ENCODE measurements at places on chromosomes 7 and 10.
A peak's percentile ranks its signal among the peaks of the same experiment; 100 is the strongest.

DNA sequence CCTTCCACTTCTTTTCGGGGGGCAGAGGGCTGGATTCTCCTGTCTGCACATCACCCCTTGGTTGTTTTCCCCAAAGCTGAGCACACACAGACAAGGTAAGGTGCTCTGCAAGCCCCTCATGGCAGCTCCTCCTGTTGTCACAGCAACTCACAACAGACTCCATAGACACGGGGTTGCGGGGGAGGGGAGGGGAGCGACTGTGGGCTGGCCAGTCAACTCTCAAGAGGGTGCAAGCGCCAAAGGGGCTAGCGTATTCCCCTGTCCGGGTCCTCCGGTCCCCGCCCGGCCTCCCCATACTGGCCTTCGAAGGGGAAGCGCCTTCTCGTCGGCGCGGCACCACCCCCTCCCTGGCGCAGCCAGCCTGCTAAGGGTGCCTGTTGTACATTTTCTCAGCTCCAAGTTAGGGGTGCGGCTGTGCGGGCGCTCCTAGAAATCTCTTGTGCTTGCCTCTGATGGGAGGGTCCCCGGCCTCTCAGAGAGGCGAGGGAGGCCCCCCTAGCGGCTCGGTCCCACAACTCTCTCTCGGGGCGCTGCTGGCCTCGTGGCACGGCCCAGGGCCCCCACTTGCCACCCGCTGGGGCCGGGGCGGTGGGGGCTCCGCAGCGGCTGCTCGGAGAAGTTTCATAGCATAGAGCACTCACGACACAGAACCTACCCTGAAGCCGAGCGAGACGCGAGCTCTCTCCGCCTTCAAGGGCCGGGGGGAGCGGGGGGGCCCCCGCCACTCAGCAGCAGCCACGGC is 498 bp downstream of the RHOBTB1 start:
- DNase-seq: peak; percentile 66

DNA sequence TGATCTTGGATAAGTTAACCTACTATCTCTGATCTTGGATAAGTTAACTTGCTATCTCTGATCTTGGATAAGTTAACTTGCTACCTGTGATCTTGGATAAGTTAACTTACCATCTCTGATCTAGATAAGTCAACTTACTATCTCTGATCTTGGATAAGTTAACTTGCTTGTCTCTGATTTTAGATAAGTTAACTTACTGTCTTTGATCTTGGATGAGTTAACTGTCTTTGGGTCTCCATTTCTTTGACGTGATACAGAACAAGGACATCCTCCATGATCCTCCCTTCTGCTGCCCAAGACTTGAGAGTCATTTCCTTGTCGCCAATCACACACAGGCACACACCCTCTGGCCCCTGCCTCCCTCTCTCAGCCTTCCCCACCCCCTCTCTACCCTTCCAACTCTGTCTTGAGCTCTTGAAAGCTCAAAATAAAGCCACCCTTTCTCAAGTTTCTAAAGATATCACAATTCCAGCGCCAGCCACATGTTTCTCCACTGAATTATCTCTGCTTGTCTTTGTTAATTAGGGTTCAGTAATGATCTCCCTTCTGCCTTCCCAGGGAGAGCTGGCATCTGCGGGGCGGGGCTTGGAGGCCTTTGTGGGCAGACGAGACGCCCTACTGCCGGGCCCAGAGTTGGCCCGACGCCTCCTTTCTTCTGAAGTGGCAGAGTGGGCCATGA is 85.1 kb upstream of the GTF2I start:
- peak; percentile 40 for DNase-seq

DNA sequence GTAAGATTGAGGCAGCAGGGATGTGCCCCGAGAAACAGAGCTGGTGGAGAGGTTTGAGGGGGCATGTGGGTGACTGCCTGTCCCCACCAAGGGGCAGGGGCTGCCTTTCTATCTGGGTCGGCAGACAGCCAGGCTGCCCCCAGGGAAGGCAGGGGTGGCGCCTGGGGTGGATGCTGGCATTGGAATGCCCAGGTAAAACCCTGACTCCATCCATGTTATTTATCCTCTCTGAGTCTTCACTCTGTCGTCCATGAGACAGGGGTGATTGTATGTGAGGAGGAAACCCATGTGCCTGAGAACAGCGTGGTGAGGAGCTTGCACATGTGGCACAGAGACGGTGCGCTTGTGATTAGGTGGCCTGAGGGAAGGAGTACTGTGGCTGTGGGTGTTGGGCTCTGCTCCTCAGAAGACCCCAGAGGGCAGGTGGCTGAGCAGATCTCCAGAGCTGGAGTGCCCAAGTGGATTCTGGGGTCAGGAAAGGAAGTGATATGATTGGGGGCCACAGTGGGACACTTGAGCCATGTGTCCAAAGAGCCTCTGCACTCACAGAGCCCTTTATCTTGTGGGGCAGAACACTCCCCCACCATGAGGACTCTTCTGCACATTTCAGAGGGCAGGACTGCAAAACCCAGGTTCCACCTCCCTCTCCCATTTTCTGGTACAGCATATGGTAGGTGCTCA is 100.4 kb upstream of the RET start:
- DNase-seq: no peak

- DNase-seq: no peak
Observed at GRCh38 chr7:42198296-42198695, 38.7 kb downstream of the GLI3 start.

DNA sequence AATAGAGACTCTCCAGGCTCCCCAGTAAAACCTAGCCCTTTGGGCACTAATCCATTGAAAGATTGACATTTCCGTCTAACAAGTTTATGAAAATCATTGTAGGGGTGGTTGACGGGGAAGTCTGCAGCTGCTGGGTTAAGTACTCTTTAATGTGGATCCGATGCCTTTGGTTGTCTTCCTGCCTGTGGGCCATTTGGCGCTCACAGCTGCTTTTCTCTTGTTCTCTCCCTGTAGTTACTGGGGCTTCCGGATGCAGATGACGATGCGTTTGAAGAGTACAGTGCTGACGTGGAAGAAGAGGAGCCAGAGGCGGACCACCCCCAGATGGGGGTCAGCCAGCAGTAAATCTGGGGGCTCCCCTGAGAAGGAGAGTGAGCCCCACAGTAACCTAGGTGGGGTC is 22.4 kb downstream of the MTURN start:
- DNase-seq: no peak

- DNase-seq: no peak
Observed at GRCh38 chr10:24935504-24936292, 16.7 kb downstream of the PRTFDC1 start.

- DNase-seq: peak; percentile 82
Observed at GRCh38 chr7:114081606-114082425, 163.0 kb upstream of the PPP1R3A start.

GRCh38 chr7:986766-987751 is 4.1 kb downstream of the CYP2W1 start:
- no peak for DNase-seq

- peak; percentile 85 for DNase-seq
Observed at GRCh38 chr7:92448205-92448747, 994 bp downstream of the GATAD1 start.

GRCh38 chr10:70958396-70958795 is 70.0 kb upstream of the PCBD1 start:
- no peak for DNase-seq

DNA sequence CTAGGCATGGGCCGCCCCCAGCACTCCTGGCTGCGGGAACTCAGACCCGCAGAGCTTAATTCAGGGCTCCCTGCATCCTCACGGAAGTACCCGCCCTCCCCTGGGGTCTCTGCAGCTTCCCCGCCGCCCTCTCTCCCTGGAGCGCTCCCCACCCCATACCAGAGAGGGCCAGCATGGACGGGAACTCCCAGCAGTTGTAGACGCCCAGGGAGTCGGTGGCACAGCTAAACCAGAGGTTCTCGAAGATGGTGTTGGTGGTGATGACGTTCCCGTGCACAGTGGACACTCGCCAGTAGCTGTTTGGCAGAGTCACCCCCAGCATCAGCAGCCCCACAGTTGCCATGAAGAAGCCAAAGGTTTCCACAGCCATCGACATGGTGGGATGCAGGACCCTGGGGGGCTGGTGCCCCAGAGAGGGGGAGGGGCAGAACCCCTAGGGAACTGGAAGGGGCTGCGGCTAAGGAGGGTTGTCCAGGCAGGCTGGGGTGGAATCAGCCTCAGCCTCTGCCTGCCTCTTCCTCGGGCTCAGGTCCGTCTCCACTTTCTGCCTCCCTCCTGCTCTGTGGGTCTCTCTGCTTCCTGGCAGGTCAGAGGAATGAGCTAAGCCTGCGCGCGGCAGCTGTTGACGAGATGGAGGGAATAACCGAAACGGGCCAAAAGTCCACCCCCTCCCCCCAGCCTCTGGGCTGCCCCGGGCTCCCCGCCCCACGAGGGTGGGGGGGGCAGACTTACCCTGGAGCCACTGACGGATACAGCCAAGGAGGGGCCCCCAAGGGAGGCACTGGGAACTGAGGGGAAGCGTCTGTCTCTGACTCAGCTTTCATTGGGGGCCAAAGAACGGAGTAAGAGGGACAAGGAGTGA is at the start of gene CLDN15:
Gene CLDN15, minus strand, starts transcription at position 597 of the 862 bp plus-strand sequence. Its CDS starts 221 bp downstream, at position 376.
- DNase-seq: no peak

DNA sequence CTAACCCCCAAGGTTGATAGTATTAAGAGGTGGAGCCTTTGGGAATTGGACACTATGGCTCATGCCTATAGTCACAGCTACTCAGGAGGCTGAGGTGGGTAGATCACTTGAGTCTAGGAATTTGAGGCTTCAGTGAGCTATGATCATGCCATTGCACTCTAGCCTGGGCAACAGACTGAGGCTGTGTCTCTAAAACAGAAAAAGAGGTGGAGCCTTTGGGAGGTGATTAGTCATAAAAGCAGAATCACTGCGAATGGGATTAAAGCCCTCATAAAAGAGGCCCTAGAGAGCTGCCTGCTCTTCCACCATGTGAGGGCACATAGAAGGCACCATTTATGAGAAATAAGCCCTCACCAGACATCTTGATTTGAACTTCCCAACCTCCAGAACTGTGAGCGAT is 81.9 kb downstream of the SKAP2 start:
- DNase-seq: peak; percentile 23

GRCh38 chr10:70477661-70478162 is 855 bp upstream of the PALD1 start:
- peak; percentile 78 for DNase-seq

GRCh38 chr7:108143658-108144420 is 13.7 kb upstream of the LAMB4 start:
- no peak for DNase-seq

GRCh38 chr7:137850972-137851945 is 4.5 kb upstream of the DGKI start:
- no peak for DNase-seq

- DNase-seq: no peak
Observed at GRCh38 chr7:69208276-69208675, 390.0 kb upstream of the AUTS2 start.

DNA sequence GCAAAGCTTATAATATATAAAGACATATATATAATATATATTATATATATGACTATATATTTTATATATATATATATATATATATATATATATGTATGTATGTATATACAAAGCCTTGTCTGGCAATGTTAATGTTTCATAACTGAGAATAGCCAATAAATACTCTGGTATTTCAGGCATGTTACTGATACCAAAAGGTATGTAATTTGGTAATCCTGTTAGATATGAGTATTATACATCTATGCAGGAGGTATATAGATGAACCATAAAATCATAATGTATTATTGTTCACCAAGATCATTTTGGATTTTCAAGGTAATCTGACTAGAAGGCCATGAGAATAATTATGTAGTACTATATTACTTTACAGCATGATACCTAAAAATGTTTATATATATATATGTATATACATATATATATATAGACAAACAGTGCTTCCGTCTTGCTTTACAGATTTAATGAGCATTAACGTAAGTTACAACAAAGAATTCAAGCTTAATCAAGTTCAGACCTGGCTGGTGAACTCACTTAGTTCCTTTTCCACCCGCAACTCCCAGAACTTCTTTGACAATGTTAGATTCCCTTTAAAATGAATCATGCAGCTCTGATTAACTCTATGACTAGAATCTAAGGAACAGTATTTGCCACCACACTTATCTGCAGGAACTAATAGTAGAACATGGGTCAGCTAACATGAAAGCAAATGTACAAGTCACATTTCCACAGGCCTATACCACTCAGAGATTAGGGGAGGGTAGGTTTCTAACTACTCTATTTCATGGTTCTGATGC is 82.7 kb downstream of the SLC25A13 start:
- DNase-seq: no peak

DNA sequence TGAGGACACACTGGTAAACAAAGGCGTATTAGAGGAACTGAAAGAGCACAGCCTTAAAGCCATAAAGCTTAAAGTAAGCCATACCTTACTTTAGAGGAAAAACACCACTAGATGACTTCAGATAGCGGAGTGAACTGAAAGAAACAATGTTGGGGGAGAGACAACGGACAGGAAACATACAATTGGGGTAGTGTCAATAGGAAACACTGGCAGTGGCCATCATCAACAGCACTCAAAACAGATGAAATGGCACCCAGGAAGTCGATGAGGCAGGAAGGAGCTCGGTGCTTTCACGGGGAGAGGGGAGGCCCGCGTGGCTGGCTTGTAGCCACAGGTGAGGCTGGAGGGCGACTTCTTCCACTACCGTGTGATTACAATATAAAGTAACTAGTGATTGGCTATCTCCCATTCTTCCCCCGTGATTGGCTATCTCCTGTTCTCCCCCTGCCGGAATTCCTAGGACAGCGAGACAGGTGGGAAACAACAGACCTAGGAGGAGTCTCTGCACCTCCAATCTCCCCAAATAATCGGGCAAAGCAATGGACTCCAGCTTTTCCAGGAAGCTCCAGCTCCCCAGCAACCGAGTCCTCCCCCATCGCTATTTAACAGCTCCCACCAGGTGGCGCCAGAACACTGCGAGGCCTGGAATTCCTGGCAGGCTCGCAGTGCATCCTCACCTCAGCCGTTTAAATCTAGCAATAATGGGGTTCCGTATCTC is 2.4 kb upstream of the TAS2R38 start:
- peak; percentile 95 for DNase-seq

DNA sequence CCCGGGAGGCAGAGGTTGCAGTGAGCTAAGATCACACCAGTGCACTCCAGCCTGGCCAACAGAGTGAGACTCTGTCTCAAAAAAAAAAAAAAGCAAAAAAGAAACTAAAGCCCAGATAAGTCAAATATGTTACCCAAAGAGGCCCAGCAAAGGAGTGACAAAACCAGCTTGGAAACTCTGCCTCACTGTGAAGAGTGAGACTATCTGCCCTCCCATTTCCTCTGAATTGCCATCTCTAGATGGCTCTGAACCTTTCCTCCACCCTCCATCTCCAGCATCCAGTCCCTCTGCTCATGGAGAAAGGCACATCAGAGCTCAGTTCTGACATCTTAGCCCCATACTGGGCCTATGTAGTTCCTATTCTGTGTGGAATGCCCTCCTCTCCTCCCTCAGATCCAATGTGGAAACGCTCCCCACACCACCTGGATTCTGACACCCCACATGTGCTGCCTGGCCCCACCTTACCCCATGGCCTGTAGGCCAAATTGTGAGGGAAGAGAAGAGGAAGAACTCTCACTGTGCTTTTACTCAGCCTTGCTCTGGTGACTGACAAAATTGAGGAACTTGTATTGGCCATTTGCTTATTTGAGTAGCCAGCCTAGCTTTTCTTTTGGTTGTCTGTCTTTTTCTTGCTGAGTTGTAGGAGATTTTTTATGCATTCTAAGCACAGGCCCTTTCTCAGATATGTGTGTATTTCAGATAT is 18.0 kb upstream of the NUDCD3 start:
- DNase-seq: no peak

GRCh38 chr10:62071846-62072281 is 170.4 kb downstream of the ARID5B start:
- no peak for DNase-seq

GRCh38 chr10:113517901-113518260 is 35.0 kb upstream of the HABP2 start:
- no peak for DNase-seq

Measured in HT-29 (cell line).